ENCODE measurements at places on chromosomes 6 and 20.
A peak's percentile ranks its signal among the peaks of the same experiment; 100 is the strongest.

DNA sequence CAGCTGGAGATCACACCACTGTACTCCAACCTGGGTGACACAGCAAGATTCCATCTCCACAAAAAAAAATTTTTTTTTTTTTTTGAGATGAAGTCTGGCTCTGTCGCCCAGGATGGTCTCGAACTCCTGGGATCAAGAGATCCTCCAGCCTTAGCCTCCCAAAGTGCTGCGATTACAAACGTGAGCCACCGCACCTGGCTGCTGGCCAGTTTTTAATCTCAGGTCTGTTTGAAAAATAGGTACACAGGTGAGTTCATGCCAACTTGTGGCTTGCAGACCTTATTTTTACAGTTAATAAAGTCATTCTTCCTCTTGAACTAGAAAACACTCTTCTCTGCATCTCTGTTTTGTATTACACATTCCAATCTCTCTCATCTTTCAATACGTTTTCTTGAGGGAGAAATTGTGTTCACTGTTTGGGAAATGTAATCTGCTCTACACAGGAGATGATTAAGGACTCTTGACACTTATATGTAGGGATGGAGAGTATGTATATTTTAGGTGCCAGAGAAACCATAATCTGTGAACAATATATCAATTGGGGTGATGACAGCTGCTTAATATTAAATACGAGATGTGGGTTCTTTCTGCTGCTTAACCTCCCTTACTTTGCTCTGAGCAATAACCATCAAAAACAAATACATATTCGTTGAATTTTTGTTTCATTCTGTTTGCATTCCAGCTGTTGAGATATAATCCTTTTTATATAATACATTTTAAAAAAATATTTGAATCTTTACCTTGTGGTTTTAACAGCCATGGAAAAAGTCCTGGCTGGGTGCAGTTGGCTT lies 17.7 kb upstream of the RIPOR3 start:
- DNase-seq = no peak

GRCh38 chr6:14542670-14543366 lies 425.2 kb downstream of the CD83 start:
- peak; percentile 13 for DNase-seq

DNA sequence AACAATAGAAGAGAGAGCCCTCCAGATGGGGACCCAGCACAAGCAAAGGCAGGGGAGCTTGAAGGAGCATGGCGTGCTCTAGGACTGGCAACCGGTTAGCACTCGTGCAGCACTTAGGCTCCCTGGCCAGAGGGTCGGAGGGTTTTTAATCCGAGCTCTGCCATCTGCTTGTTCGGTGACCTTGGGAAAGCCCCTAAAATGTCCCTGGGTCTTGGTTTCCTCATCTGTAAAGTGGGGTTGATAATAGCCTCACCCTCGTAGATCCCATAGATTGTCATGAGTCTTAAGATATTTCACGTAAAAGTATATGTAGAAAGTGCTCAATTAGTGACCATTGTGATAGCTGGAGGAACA lies 16.6 kb upstream of the HCK start:
- DNase-seq = no peak

- no peak for DNase-seq
Observed at GRCh38 chr6:57259064-57259463, 37.0 kb upstream of the RAB23 start.

DNA sequence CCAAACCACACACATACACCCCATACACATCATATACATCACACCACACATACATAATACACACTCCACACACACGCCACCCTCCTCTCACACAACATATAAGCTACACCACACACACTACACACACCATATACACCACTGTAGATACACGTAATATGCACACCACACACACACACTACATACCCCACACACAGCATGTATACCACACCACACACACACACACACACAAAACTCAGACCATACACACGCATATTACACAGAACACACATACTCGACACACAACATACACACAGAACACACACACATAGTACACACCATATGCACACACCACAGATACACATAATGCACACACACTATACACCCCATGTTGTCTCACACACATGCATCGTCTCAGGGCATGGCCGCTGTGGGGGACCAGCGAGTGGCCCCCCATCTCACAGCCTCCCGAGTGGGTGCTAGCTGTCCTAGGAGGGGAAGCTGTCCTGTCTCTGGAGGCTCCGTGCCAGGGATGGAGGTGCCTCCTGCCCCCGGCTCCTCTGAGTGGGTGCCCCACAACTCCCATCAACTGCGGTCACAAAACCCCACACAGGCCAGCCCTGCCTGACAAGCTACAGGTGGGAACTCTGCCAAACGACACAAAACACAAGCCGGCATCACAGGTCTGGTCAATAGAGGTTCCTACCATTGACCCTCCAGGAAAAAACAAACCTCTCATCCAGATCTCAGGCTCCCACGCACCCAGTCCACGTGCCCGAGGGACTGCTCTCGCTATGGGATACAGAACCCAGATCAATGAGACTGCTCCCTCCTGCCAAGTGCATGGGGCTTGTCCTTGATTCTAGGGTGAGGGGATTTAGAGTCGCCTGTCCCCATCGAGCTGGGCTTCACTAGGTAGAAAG lies 49.1 kb downstream of the DACT2 start:
- no peak for DNase-seq
